ENCODE measurements at places on chromosomes 4 and X.
A peak's percentile ranks its signal among the peaks of the same experiment; 100 is the strongest.

DNA sequence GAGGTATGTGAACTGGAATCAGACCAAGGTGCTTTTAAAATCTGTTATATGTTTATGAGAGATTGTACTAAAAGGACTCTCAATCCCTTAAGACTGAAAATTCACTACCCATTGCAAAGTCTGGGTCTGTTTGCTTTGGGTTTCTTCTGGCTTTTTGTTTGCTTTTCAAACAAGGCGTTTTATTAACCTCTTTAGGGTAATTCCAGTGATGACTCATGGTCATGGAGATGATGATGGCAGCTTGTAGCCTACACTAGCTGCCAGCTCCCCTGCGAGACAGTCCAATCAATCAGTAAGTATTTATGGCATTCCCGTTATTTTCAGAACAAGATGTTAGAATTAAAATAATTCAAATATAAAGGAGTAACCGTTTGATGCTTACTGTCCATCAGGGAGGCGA is 643.8 kb upstream of the FTHL17 start:
- DNase-seq: no peak

GRCh38 chr4:48254381-48255071 is 15.1 kb downstream of the TEC start:
- peak; percentile 31 for DNase-seq

GRCh38 chrX:7083021-7083420 is 64.5 kb upstream of the STS start:
- DNase-seq: no peak

- no peak for DNase-seq
Measured at GRCh38 chr4:1012034-1012739, 761 bp downstream of the FGFRL1 start.

DNA sequence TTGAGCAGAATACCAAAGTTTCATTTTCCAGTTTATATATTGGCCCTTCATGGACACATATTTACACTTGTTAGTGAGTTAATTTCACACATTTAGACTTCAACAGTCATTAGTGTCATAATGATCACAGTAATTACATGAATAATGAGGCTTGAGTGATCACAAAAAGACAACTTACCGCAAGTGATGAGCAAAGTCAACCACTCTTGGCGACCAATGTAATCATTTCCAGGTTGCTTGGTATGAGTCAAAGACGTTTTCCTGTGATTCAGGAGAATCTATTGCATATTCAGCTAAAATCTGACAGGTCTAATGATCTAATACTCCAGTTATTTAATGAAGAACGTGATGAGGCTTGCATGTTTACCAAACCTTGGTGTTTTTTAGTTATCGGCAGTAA is 407.9 kb upstream of the TENM3 start:
- no peak for DNase-seq

GRCh38 chr4:26692014-26692726 is 108.3 kb downstream of the TBC1D19 start:
- DNase-seq: peak; percentile 4

DNA sequence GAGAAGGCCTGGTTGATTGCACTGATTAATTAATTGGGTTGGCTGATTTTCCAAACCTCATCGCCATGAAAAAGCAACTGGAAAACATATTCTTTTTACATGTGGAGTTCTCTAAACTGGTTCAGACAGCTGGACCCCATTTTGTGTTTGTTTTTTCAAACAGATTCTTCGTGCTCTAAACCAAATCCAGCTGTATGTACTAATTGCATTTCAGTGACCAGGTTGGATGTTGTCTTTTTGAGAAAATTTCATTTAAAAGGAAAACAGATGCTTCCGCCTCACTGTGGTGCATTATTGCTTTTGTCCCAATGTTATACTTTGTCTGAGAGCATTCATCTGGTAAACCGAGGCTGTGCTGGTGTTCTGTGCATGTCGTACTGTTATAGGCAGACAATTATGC is 67.8 kb upstream of the LNX1 start:
- DNase-seq: no peak

DNA sequence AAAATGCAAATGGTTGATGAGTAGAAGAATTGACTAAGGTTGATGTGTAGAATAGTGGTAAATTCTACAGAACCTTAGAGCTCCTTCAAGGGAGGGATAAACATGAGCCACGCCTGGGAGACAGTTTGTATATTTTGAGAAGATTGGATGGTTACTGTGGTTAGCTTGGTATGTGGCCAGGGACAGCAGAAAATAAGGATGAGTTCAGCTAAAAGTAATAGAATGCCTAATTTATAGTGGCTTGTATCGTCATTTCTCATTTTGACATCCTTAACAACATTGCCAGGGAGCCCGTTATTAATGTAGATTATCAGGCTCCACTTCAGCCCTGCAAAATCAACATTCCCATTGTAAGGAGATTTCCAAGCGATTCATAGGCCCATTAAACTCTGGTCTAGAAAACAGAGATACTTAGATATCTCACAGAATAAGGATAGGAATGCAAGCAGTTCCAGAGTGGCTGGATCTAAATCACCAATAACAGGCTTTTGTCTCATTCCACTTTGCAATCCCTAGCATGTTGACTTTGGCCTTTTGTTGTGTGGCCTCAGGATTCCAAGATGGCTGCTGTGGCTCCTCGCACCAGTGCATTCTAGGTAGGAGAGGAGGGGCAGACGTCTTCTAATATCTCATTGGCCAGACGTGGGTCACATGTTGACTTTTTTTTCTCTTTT is 6.4 kb upstream of the PTTG2 start:
- DNase-seq: no peak

- DNase-seq: no peak
Measured at GRCh38 chr4:134762053-134762452, 560.5 kb upstream of the PABPC4L start.

GRCh38 chr4:60847614-60848013 is 352.5 kb upstream of the ADGRL3 start:
- DNase-seq: no peak

DNA sequence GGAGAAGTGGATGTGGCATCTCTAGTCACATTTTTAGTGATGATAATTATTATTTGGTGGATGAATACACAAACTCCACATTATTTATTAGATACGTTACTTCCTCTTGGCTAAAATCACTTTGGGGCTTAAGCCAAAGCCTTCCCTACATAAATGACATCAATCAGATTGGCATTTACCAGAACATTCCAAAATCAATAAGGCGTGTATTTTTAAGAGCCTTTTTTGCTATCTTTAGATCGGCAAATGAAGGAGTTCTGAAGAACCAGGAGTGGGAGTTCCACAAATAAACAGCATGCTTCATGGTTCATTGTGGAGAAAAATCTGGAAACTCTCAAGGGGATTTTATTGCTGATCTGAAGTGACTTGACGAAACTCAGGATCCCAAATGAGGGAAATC is 89.7 kb downstream of the AMELX start:
- DNase-seq: no peak

DNA sequence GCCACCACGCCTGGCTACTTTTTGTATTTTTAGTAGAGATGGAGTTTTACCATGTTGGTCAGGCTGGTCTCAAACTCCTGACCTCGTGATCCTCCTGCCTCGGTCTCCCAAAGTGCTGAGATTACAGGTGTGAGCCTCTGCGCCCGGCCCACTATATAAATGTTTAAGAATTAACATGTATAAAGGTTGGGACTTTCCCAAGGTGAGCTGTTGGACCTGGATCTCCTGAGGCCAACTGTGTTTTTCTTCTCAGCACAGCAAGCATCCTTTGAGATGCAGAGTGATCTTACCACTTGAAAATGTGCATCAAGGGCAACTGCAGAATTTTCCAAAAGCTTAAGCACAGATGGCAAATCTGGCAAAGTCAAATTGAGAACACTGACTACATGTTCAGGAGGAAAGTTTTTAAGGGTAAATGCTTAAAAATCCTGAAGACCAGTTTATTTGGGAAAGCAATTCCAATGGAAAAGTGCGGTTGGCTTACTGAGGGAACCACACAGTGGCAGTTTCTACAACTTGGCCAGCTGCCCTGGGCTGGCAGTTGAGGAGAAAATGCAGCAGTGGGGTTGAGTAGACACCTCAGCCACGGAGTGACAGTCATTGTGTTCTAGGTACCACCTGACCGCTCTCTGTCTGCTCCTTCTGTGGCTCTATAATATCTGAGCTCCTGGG is 168.9 kb downstream of the CBR4 start:
- no peak for DNase-seq

GRCh38 chr4:152485726-152486276 is 50.1 kb downstream of the FBXW7 start:
- peak; percentile 44 for DNase-seq

GRCh38 chrX:134684956-134685355 is 26.7 kb upstream of the PLAC1 start:
- no peak for DNase-seq

DNA sequence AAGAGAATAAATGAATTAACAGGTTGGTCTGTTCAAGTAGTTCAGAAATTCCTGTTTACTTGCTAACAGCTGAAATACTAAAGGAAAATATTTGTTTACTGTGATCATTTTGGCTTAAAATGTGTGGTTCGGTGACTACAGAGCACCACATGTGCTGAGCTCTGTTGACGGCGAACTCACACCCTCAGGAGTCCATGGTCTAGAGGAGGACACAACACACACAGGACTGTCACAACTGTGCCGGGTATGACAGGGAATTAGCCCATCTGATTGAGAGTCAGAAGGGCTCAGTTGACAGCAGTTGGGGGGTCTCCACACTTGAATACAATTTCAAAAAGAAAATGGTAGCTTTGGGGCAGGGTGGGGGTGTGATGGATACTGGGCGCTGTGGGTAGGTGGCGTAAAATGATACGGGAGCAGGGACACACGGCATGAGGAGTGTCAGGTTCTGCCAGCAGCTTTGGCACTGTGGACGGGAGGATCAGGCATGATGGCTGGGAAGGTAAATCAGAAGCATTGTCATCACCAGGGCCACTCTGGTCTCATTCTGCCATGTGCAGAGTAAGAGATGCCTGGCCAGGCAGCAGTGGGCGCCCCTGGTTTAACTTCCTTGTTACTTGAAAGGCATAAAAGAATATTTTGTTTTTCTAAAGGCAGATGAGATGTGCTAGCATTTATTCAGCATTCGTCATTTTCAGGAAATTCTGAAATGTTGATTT is 33.3 kb downstream of the CLDN22 start:
- DNase-seq: no peak

DNA sequence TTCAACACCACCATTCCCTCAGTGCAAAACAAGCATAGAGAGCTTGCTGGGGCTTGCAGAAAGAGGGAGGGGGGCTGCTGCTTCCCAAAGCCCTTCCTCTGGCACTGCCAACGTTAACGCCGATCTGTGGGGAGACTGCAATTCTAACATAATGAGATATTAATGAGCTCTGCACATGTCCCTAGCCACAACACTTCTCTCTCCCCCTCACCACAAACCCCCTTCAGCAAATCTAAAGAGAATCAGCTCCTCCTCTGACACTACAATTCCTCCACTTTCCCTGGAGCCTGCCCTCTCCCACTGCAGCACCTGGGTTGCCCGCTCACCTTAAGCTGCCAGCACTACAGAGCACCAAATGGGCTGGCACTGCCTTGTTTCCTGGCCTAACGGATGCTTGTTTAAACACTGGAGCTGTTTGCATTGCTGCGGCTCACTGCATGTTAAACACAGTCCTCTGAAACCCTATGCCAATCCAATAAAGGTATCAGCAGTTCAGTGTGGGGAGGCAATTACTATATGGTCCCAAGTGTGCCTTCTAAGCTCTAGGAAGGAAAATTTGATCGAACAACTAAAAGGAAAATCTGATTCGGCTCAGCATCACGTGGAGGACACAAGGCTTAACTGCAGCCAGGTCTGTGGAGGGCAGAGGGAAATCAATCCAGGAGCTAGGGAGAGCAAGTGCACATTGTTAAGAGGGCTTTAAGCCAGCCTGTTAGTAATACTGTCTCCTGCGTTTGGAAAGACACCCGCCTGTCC is 232.4 kb downstream of the MAML3 start:
- no peak for DNase-seq

DNA sequence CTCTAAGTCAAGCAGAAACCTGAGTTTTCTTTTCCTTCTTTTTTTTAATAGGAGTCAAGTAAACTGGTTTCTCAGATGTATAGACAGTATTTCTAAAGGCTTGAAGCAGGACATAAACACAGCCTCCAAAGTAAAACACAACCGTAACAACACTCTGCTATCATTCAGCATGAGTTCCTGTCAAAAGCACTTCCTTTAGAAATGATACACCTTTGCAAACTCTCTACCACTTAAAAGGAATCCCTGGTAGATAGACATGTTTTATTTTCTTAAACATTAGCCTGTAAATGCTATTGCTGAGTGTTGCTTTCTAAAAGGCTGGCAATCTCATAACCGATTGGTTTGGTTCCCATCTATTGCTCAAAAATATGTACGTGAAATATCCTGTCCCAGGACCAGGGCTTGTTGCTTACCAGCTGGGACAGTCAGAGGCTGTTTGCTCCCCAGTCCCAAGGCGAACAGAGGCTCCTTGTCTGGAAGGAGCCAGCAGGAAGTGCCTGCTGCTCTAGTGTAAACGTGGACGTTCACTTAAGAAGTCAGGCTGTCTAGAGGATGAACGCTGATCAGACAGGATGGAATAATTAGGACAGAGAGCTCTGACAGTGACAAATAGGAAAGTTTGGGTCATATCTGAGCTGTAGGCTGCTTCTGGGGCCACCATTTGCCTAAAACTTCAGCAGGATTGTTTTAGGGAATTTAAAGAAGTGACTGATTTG is 173.9 kb upstream of the KLF3 start:
- DNase-seq: no peak

DNA sequence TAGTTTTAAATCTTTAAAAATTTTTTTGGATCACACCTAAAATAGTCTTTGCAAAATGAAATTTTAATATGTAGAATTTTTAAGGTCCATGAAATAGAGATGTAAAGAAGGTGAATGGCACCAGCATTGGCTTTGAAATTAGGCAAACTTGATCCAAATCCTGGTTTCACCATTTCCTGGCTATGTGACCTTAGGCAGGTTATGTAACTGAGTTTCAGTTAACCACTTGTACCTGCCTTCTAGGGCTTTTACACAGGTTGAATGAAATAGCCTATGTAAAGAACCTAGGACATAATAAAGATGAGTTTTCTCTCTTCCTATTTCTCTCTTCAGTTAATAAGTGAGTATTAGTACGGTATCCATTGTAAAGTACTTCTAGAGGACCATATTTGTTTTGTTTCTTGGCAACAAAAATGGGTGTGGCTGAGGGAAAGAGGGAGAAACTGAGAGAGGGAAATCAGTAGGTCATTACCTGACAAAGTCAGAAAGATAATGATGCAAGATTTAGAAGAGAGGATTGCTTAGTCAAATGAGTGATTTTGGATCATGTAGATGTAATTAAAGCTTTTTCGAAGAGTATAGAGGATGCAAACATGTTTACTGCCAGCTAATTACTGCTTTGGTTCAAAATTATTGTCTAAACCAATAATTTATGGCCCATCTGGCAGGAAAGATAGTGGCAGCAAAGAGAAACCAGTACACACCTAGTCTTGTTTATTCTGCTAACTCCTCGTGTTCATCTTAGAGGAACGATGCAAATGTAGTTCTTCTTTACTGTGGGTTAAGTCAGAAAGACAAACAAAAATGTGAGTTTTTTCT is 81.9 kb downstream of the PDLIM5 start:
- DNase-seq: no peak

- peak; percentile 47 for DNase-seq
Measured at GRCh38 chr4:151324752-151325110, 674 bp downstream of the SH3D19 start.

GRCh38 chr4:73308286-73308685 is 49.7 kb upstream of the ANKRD17 start:
- DNase-seq: no peak

- no peak for DNase-seq
Measured at GRCh38 chr4:119008761-119009160, 120.1 kb downstream of the SYNPO2 start.

- no peak for DNase-seq
Measured at GRCh38 chrX:132489578-132490419, 961 bp upstream of the MBNL3 start.

GRCh38 chr4:81084634-81085033 is 54.1 kb downstream of the BMP3 start:
- DNase-seq: no peak

GRCh38 chr4:123166023-123166422 is 230.6 kb upstream of the SPRY1 start:
- no peak for DNase-seq
